Peyer's patch (tissue), 4 donors: ENCODE measurements at places on chromosomes 3 and 15.

- H3K27me3 ChIP-seq, result no peaks in the 10 kb centered on the region
- no peak for DNase-seq
- H3K27ac ChIP-seq, result no peak overlapping the region
- no peaks in the 10 kb centered on the region for H3K4me1 ChIP-seq
- no peak overlapping the region for H3K4me3 ChIP-seq
Measured at GRCh38 chr3:180073561-180073960, 36.8 kb upstream of the PEX5L start.

- no peak overlapping the region for H3K4me3 ChIP-seq
- no peaks in the 10 kb centered on the region for H3K4me1 ChIP-seq
- no peak for DNase-seq
- H3K27ac ChIP-seq, result no peak overlapping the region
- H3K27me3 ChIP-seq, result no peaks in the 10 kb centered on the region
Measured at GRCh38 chr15:38093931-38094330, 158.7 kb upstream of the SPRED1 start.

DNA sequence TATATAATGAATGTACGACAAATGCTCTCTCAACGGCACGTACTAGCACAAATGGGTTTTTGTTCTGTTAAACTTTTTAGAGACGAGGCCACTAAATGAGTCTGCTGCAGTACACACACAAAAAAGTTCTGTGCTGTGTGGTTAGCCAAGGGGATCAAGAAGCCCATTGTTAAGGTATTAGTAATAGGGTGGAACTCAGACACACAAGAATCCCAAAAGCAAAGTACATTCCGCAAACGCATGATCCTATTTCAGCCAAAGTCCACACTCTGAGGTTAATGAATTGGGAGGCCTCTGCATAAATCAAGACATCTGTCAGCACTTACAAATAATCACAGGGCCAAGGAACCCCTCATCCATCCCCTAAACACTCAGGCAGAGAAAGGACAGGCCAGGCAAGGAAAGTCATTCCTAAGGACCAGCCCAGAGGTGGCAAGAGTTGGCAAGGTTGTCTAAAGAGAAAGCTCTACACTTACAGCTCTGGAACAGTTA is 12.1 kb downstream of the OSBPL10 start:
- H3K4me3 ChIP-seq, result no peak overlapping the region
- H3K27me3 ChIP-seq, result no peaks in the 10 kb centered on the region
- H3K4me1 ChIP-seq, result peaks cover 6% of the 10 kb centered on the region
- peak overlapping the region; percentile 71 for H3K27ac ChIP-seq

DNA sequence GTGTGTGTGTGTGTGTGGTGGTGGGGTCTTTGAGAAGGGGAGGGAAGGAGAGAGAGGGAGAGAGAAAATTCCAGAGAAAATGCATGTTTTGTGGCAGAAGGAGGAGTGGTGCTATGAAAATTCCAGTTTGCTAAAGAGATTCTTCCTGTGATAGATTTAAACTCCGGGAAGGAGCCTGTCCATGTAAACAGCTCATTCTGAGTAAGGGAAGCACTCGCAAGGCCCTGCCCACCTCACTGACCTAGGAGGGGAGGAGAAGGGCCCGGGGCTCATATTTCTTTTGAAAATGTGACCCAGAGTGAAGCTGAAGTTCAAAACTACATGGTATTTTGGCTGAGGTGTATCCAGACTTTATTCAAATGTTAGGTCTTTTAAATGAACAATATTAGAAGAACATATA is 41.3 kb downstream of the ADAMTSL3 start:
- peak overlapping the region; percentile 47 for H3K27ac ChIP-seq
- H3K4me3 ChIP-seq, result no peak overlapping the region
- DNase-seq, result no peak
- no peaks in the 10 kb centered on the region for H3K27me3 ChIP-seq
- no peaks in the 10 kb centered on the region for H3K36me3 ChIP-seq
- no peaks in the 10 kb centered on the region for H3K4me1 ChIP-seq
